CD4-positive, alpha-beta T cell treated with Interleukin-21 for 1 hour (primary cell): ENCODE measurements at places on chromosomes 4 and X.

GRCh38 chr4:52643785-52644244, 15.3 kb downstream of the USP46 start:
- no peak for DNase-seq

DNA sequence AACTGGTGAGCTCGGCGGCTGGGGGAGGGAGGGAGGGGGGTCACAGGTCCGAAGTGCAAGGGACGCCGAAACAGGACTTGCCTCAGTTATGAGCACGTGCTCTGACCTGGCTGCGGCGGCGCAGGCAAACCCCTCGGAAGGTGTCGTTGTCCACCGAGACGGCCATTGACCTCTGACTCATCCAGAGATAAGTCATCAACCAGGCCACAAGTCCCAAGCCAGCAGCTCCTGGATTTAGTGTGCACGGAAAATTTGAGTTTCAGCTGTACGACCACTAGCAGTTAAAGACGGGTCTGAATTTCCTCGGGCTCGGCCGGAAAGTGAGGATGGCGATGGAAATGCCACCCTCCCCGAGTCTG, 674 bp downstream of the SH3D19 start:
- DNase-seq: no peak

GRCh38 chrX:39550795-39551361, 546.9 kb downstream of the BCOR start:
- no peak for DNase-seq

GRCh38 chrX:28135378-28136047, 154.3 kb upstream of the DCAF8L1 start:
- DNase-seq: no peak

DNA sequence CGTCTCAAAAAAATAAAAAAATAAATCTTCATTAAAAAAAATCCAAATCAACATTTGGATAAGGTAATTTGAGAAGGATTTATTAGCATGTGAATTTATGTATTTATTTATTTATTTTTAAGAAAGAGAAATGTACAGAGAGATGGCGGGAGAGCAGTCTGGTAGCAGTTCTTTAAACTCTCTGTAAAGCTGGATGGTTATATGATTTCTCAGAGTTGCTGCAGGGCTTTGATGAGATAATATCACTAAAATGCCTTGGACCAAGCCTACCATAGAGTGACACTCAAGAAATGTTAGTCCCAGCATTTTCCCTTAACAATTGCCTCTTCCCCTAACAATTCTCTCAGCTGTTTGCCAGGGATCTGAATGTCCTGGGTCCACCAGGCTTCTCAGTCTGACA, 103.4 kb upstream of the LNX1 start:
- DNase-seq: no peak

GRCh38 chrX:20011608-20012007, 20.7 kb upstream of the BCLAF3 start:
- DNase-seq: no peak

DNA sequence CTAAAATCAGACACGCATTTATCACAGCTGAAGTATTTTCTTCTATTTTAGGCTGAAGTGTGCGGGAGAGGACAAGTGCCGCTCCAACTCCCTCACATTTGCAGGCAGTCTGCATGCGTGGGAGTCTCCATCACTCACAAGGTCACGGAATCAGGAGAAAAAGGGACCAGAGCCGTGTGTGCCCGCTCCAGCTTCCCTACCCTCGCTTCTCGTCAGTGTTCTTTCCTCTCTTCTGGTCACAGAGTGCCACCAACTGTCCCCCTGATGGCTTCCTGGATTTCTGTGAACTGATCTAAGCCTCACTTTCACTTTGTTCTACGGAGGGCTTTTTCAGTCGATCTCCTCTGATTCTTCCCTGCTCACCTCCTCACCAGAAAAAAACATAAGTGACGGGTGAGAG, 407.4 kb upstream of the AADAT start:
- no peak for DNase-seq

DNA sequence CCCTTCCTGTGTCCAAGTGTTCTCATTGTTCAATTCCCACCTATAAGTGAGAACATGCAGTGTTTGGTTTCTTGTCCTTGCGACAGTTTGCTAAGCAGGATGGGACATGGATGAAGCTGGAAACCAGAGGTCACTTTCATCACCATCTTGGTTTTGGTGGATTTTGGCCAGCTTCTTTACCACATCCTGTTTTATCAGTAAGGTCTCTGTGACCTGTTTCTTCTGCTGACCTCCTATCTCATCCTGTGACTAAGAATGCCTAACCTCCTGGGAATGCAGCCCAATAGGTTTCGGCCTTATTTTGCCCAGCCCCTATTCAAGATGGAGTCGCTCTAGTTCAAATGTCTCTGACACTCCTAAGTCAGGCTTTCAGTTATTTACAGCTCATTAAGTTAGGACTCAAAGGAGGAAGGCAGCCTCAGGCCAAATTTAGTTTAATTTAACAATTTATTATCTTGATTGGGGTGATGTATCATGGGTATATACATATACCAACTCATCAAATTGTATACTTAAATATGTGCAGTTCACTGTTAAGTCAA, 169.9 kb upstream of the NDP start:
- no peak for DNase-seq
